ENCODE measurements at places on chromosomes 5 and 9. TPM values are rescaled to one million over a fixed set of nuclear protein-coding genes. Genes with fewer than 3 reads are reported as not detected.

The CDH6 gene
- total RNA-seq: 0.13 TPM

The ALDH1A1 gene
- 5.0 TPM for total RNA-seq

- DNase-seq: peak; percentile 95
These were observed 80.2 kb downstream of the DOCK2 start for GRCh38 chr5:169717288-169717687.

DNA sequence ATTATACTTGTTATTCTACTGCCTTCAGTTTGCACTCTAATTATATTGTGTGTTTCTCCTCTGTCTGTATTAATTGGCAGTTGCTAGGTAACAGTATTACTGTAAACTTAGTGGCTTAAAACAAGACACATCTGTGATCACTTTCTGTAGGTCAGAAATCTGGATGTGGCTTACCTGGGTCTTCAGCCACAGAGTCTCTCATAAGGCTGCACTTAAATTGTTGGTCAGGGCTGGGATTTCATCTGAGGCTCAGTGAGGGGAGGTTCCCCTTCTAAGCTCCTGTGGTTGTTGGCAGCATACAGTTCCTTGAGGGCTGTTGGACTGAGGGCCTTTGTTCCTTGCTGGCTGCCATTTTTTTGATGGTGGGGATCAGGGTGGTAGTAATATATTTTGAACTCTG is 68.8 kb downstream of the SLC44A1 start:
- no peak for DNase-seq

- no peak for DNase-seq
These were observed 66.7 kb downstream of the DOCK2 start for GRCh38 chr5:169703813-169704212.

Data from bronchial epithelial cell (primary cell).